ENCODE measurements at places on chromosomes 7 and 10. TPM values are rescaled to one million over a fixed set of nuclear protein-coding genes. Genes with fewer than 3 reads are reported as not detected.

DNA sequence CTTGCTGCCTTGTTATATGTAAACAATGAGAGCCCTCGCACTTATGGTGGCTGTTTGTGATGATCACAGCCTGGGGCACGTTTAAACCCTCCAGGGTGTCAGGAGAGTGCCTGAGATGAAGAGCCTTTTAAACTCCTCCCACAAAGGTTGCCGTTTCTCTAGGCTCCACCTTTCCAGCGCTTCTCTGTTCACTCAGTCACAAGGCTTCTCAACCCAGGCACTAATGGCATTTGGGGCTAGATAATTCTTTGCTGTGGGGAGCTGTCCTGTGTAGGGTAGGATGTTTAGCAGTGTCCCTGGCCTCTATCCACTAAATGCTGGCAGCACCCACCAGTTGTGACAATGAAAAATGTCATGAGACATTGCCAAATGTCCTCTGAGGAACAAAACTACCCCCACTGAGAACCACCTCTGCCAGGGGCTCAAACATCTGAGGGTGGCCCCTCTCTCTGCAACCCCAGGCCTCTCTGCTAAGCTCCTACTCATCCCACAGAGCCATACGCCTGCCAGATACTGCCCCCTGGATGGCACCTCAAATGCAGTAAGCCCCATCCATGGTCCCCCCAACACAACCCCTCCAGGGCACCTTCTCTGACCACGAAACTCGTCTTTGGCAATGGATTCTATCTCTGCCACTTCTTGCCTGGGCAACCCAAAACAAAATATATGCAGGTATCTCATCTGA, 144.3 kb upstream of the ZMIZ1 start:
- DNase-seq: no peak

TMEM184A gene
- total RNA-seq: 57.6 TPM

DNA sequence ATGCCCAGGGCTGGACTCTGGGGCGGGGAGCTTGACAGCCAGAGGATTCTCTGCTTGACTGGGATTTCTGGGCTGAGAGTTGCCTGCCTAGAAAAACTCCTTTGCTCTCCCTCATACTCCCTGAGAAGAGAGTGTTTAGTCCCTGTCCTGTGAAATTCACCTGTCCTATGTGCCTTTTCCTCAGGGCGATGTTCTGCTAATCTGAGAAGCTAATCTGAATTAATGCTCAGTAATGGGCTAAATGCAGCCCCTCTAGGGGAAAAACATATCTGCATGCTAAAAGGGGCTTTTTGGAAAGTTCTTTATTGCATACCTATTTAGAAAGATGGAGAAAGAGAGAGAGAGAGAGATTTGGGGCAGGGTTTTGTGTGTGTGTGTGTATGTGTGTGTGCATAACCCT, 454.4 kb downstream of the GATA3 start:
- no peak for DNase-seq

GRCh38 chr7:43078794-43079193, 33.7 kb upstream of the HECW1 start:
- no peak for DNase-seq

ANKRD61 gene
- not detected for total RNA-seq

GRCh38 chr7:1285556-1286301, 53.1 kb downstream of the UNCX start:
- DNase-seq: no peak
